ENCODE measurements at places on chromosomes 11 and 22.

- H3K4me1 ChIP-seq = peaks cover 51% of the 10 kb centered on the region
- H3K36me3 ChIP-seq = peaks cover 95% of the 10 kb centered on the region
- H3K27me3 ChIP-seq = no peaks in the 10 kb centered on the region
Measured at GRCh38 chr11:16750417-16750816, 12.0 kb downstream of the C11orf58 start.

GRCh38 chr11:77776455-77776854 is 44.1 kb downstream of the RSF1 start:
- no peak overlapping the region for H3K27ac ChIP-seq
- no peaks in the 10 kb centered on the region for H3K27me3 ChIP-seq
- no peak for DNase-seq
- H3K36me3 ChIP-seq = peaks cover 12% of the 10 kb centered on the region
- H3K4me3 ChIP-seq = no peak overlapping the region
- H3K4me1 ChIP-seq = peaks cover 63% of the 10 kb centered on the region

GRCh38 chr11:2529636-2530035 is 84.8 kb downstream of the KCNQ1 start:
- no peak overlapping the region for H3K27ac ChIP-seq
- no peaks in the 10 kb centered on the region for H3K36me3 ChIP-seq
- H3K4me3 ChIP-seq = no peak overlapping the region
- H3K27me3 ChIP-seq = no peaks in the 10 kb centered on the region

- H3K27me3 ChIP-seq = peaks cover 57% of the 10 kb centered on the region
- no peaks in the 10 kb centered on the region for H3K36me3 ChIP-seq
- no peak overlapping the region for H3K27ac ChIP-seq
- no peak overlapping the region for H3K4me3 ChIP-seq
- DNase-seq = peak; percentile 67
Measured at GRCh38 chr22:32796865-32797573, 4.5 kb upstream of the TIMP3 start.

DNA sequence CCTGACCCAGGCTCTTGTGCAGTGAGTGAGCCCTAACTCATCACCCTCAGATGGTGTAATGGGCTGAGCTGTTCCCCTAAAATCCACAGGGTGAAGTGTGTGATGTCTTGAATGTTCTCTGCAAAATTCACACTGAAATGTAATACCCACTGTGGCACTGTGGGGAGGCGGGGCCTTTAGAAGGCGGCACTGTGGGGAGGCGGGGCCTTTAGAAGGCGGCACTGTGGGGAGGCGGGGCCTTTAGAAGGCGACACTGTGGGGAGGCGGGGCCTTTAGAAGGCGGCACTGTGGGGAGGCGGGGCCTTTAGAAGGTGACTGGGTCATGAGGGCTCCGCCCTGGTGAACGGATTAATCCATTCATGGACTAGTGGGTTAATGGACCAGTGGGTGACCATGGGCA is 33.0 kb downstream of the CHID1 start:
- no peaks in the 10 kb centered on the region for H3K4me1 ChIP-seq
- H3K27me3 ChIP-seq = no peaks in the 10 kb centered on the region
- no peak overlapping the region for H3K27ac ChIP-seq
- DNase-seq = no peak
- peaks cover 74% of the 10 kb centered on the region for H3K36me3 ChIP-seq

GRCh38 chr22:29030016-29030617 is 31.5 kb downstream of the C22orf31 start:
- H3K4me3 ChIP-seq = peak overlapping the region; percentile 45
- no peak overlapping the region for H3K27ac ChIP-seq
- H3K27me3 ChIP-seq = peaks cover 87% of the 10 kb centered on the region
- no peak for DNase-seq
- H3K4me1 ChIP-seq = peaks cover 16% of the 10 kb centered on the region
- no peaks in the 10 kb centered on the region for H3K36me3 ChIP-seq

GRCh38 chr11:28110108-28110820 is 2.1 kb downstream of the METTL15 start:
- peak overlapping the region; percentile 95 for H3K27ac ChIP-seq
- H3K36me3 ChIP-seq = peaks cover 45% of the 10 kb centered on the region
- peaks cover 52% of the 10 kb centered on the region for H3K4me1 ChIP-seq
- H3K4me3 ChIP-seq = peak overlapping the region; percentile 99
- no peaks in the 10 kb centered on the region for H3K27me3 ChIP-seq

DNA sequence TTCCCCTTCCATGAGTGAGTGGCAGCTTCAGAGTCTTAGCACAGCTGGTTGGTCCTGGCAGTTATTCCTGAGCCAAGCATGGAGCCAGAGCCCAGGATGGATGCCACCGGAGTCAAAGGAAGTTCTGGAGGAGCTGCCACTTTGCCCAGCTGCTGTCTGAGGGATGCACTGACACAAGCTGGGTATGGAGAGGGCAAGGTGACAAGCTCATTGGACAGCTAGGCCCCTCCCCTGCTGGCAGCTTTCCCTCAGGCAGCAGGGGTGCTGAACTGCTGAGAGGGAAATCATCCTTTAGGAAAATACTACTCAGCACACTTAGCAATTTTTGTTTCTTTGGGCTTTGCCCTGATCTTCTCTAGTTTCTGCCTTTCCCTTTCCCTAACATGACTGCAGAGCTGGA is 99.3 kb upstream of the SESN3 start:
- no peaks in the 10 kb centered on the region for H3K36me3 ChIP-seq
- H3K4me3 ChIP-seq = no peak overlapping the region
- H3K4me1 ChIP-seq = peaks cover 18% of the 10 kb centered on the region
- no peak for DNase-seq
- H3K27me3 ChIP-seq = no peaks in the 10 kb centered on the region

GRCh38 chr22:44298406-44299091 is 14.2 kb downstream of the SHISAL1 start:
- H3K4me1 ChIP-seq = no peaks in the 10 kb centered on the region
- H3K4me3 ChIP-seq = no peak overlapping the region
- H3K27me3 ChIP-seq = peaks cover 6% of the 10 kb centered on the region
- H3K36me3 ChIP-seq = no peaks in the 10 kb centered on the region
- no peak for DNase-seq
- no peak overlapping the region for H3K27ac ChIP-seq

DNA sequence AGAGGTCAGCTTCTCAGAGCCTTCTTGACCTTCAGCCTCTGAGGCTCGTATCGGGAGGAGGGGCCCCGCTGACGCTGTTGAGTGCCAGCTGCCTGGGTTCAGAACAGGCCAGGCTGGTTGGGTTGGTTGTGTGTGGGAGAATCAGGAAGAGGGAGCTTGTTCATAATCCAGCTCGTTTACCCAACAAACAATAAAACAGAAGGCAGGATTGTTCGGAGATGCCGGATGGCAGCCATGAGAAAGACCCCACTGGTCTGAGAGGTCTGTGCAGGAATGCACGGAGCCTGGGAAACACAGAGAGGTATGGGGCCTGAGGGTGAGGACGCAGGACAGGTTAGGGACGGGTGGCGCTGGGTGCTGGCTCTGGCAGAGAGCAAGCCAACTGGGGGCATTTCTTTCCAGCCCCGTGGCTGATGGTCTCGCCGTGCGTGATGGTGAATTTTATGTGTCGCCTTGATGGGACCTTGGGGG is 31.6 kb upstream of the SHANK2 start:
- no peak overlapping the region for H3K4me3 ChIP-seq
- peaks cover 13% of the 10 kb centered on the region for H3K27me3 ChIP-seq
- no peaks in the 10 kb centered on the region for H3K36me3 ChIP-seq
- no peak overlapping the region for H3K27ac ChIP-seq
- DNase-seq = no peak
- H3K4me1 ChIP-seq = no peaks in the 10 kb centered on the region

DNA sequence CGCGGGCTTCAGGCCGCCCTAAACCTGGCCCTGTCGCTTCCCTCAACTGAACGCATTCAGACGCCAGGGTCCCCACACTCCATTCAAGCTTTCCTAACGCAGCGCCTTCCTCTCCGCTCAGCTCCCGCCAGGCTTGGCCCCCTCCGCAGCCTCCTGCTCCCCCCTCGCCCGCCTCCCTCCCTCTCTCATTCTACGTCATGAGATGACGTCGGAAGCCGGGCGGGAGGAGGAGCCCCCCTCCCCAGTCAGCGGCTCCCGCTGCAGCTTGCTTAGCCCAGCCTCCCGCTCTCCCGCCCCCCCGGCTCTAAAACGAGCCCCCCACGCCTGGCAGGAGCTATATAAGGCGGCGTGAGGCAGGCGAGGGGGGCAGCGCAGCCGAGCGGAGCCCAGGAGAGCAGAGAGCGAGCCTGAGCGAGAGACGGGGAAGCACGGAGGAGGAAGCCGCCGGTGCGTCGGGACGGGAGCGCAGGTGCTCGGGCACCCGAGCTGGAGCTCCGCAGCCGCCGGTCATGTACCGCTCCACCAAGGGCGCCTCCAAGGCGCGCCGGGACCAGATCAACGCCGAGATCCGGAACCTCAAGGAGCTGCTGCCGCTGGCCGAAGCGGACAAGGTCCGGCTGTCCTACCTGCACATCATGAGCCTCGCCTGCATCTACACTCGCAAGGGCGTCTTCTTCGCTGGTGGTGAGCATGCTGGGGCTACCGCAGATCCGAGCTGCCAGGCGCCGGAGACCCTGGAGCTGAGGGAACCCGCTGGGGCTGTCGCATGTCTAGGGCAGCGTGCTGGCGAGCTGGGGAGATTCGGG is at the start of gene NPAS4:
TSS of gene NPAS4 (plus strand) at position 365 of the 806 bp plus-strand sequence. CDS start at position 510, 145 bp downstream.
- peaks cover 50% of the 10 kb centered on the region for H3K27me3 ChIP-seq
- no peak within 1 kb of the TSS for H3K27ac ChIP-seq
- no peaks in the 10 kb centered on the region for H3K36me3 ChIP-seq
- no peak for DNase-seq

DNA sequence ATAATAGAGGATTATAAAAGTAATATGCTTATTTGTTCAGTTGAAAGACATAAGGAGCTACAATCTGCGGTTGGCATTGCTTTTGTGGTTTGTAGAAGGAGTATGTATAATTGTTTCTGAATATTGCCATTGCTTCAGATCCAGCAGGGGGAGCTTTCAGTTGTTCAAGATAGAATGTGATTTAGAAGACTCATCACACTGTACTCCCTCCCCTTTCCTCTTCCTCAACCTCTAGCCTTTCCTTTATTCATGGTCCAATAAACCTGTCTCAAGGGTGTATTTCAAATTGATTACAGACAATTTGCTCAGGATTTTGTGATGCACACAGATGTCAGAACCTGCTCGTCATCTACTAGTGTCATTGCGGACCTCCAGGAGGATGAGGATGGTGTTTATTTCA is 9.8 kb downstream of the PRMT3 start:
- H3K27me3 ChIP-seq = no peaks in the 10 kb centered on the region
- peaks cover 27% of the 10 kb centered on the region for H3K4me1 ChIP-seq
- no peak for DNase-seq
- H3K4me3 ChIP-seq = no peak overlapping the region
- H3K36me3 ChIP-seq = peaks cover 88% of the 10 kb centered on the region

DNA sequence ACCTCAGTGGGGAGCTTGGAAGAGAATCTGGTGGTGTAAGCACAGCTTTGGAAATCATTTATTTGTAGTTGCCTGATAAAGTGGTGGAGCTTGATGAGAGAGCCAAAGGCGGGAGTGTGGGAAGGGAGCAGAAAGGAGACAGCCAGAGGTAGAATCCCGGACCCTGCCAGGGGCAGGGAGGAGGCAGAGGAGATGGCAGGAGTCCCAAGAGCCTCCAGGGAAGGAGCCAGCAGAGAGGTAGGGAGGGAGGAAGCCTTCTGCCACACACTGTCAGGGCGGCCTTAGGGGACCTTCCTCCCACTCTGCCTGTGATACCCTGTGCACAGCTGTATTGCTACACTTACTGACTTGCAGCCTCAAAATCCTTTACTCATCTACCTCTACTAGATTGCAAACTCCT is 15.4 kb downstream of the SCUBE2 start:
- no peak overlapping the region for H3K27ac ChIP-seq
- H3K27me3 ChIP-seq = peaks cover 45% of the 10 kb centered on the region
- H3K4me3 ChIP-seq = no peak overlapping the region
- H3K36me3 ChIP-seq = no peaks in the 10 kb centered on the region
- H3K4me1 ChIP-seq = peaks cover 1% of the 10 kb centered on the region

DNA sequence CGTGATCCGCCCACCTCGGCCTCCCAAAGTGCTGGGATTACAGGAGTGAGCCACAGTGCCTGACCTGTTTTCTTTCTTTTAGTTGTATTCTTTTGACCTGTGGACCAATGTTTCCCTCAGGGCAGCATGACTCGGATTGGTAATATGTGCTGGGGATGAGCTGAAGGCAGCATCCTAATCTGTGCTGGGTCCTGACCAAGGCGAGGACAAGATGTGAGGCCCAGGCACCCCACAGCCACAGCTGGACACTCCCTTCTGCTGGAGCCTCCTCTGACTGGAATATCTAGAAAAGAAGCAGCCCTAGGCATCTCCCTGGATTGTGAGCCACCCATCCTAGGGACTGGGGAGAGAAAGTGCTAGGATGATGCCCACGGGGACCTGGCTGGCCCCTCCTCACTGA is 105.4 kb downstream of the PDE2A start:
- no peak overlapping the region for H3K27ac ChIP-seq
- peaks cover 15% of the 10 kb centered on the region for H3K27me3 ChIP-seq
- no peaks in the 10 kb centered on the region for H3K36me3 ChIP-seq
- H3K4me3 ChIP-seq = no peak overlapping the region

- H3K36me3 ChIP-seq = no peaks in the 10 kb centered on the region
- H3K4me1 ChIP-seq = no peaks in the 10 kb centered on the region
- no peak for DNase-seq
- no peak overlapping the region for H3K27ac ChIP-seq
Measured at GRCh38 chr22:33350491-33350890, 292.3 kb upstream of the SYN3 start.

- peak; percentile 83 for DNase-seq
- peak overlapping the region; percentile 37 for H3K4me3 ChIP-seq
Measured at GRCh38 chr11:61041755-61042518, 60.4 kb upstream of the CD5 start.

GRCh38 chr11:76830639-76831327 is 29.9 kb upstream of the ACER3 start:
- no peaks in the 10 kb centered on the region for H3K4me1 ChIP-seq
- no peak for DNase-seq
- H3K27me3 ChIP-seq = peaks cover 5% of the 10 kb centered on the region
- H3K36me3 ChIP-seq = no peaks in the 10 kb centered on the region
- H3K4me3 ChIP-seq = no peak overlapping the region

- no peaks in the 10 kb centered on the region for H3K36me3 ChIP-seq
- peaks cover 22% of the 10 kb centered on the region for H3K4me1 ChIP-seq
- H3K27me3 ChIP-seq = no peaks in the 10 kb centered on the region
- DNase-seq = peak; percentile 83
Measured at GRCh38 chr11:2892215-2892966, 6.8 kb upstream of the CDKN1C start.

DNA sequence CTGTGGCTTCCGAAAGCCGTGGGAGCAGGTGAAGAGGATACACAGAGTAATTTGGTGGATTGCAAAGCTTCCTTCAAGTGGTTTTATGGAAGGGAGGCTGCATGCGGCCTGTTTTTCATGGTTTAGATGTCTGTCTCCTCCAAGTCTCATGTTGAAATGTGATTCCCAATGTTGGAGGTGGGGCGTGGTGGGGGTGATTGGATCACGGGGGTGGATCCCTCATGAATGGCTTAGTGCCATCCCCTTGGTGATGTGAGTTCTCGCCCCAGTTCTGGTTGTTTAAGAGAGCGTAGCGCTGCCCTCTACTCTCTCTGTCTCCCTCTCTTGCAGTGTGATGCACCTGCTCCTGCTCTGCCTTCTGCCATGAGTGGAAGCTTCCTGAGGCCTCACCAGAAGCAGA is 247.8 kb upstream of the B3GAT1 start:
- peak; percentile 18 for DNase-seq
- peaks cover 17% of the 10 kb centered on the region for H3K27me3 ChIP-seq
- no peak overlapping the region for H3K27ac ChIP-seq
- peaks cover 16% of the 10 kb centered on the region for H3K4me1 ChIP-seq
- no peaks in the 10 kb centered on the region for H3K36me3 ChIP-seq

GRCh38 chr22:33224841-33225240 is 166.7 kb upstream of the SYN3 start:
- H3K4me3 ChIP-seq = no peak overlapping the region
- DNase-seq = no peak
- no peak overlapping the region for H3K27ac ChIP-seq
- H3K27me3 ChIP-seq = no peaks in the 10 kb centered on the region

- H3K27ac ChIP-seq = no peak overlapping the region
- H3K4me3 ChIP-seq = no peak overlapping the region
- no peaks in the 10 kb centered on the region for H3K27me3 ChIP-seq
Measured at GRCh38 chr11:118100691-118101232, 14.0 kb upstream of the SMIM35 start.

Data from activated T-cell treated with anti-CD3 and anti-CD28 coated beads, Interleukin-2, amount 50 U/mL, for 24 hours (primary cell).